ENCODE measurements at places on chromosomes 7 and 10.

GRCh38 chr10:73232887-73233286 lies 14.2 kb downstream of the DNAJC9 start:
- no peak for DNase-seq

DNA sequence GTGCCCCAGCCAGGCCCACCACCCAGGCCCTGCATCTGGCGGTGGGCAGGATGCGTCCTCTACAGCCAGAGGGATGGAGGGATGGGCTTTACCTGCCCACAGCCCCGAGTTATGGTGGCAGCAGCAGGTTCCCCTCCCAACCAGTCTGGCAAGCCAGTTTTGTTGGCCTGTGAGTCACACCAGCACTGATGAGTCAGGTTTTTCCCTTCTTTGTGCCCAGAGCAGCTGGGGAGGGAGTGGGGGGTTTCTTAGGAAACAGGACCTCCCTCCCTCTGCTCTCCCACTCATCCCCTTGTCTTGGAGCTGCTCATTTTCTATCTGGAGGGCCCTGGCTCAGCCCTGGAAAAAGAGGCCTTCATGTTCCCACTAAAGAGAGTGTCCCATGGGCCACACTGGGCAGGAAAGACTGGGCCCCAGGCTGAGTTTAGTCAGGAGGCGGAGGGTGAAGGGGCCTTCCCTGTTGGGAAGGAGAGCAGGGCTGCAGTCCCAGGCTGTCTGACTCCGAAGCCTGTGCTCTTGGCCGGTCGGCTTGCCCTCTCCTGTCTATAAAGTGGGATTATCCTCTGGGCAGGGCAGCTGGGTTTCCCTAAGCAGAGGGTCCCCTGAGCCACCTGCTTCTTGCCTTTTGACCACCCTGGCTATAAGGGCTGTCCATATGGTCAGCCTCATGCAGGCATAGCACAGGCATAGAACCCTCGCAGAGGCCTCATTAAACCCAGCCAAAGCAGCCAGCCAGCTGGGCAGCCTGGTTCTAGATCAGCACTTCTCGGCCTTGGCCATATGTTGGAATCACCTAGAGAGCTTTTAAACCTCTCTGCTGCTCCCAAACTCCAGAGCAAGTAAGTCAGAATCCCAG lies 30.2 kb upstream of the ANKRD2 start:
- peak; percentile 76 for DNase-seq

GRCh38 chr10:43314626-43315495 lies 48.0 kb upstream of the RASGEF1A start:
- no peak for DNase-seq

GRCh38 chr7:8719102-8719501 lies 285.7 kb downstream of the NXPH1 start:
- no peak for DNase-seq

GRCh38 chr10:100447663-100448062 lies 15.1 kb upstream of the WNT8B start:
- DNase-seq: no peak

GRCh38 chr7:74627661-74628411 lies 29.7 kb upstream of the GTF2I start:
- no peak for DNase-seq

GRCh38 chr7:47458057-47458456 lies 123.9 kb downstream of the TNS3 start:
- peak; percentile 27 for DNase-seq

- DNase-seq: no peak
Observed at GRCh38 chr10:42488416-42488815, 150.0 kb downstream of the ZNF33B start.

- no peak for DNase-seq
Observed at GRCh38 chr7:115043605-115044004, 121.7 kb downstream of the MDFIC start.

GRCh38 chr10:75544386-75544785 lies 113.0 kb downstream of the LRMDA start:
- no peak for DNase-seq

DNA sequence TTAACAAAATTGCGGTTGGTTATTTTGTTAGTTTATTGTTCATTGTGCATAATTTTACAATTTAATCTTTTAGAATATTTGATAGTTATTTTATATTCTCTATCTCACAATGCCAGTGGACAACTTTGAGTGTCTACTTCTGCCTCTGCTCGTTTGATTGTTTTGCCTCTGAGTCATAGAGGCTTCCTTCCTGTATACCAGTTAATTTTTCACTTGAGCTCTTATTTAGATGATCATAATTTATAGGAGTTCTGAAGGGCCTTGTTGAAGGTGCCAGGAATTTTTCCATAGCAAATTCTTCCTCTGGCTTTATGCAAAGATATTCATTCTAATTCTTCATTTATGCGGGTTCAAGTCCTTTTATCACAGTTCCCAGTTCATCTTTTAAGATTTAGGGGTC lies 5.2 kb upstream of the MALRD1 start:
- no peak for DNase-seq

- no peak for DNase-seq
Observed at GRCh38 chr10:62036186-62037081, 134.9 kb downstream of the ARID5B start.

DNA sequence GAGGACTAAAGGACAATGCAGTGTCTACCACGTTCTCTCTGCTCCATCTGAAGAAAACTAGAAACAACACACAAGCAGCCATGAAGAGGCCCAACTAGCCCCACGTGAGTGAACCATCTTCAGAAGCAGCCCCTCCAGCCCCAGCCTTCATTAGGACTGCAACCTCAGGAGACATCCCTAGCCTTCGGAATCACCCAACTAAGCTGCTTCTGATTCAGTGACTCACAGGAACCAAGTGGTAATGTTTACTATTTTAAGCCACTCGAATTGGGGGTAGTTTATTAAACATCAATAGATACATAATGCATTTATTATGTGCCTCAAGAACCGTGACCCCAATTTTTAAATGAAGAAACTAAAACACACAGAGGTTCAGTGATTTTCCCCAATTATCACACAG lies 22.6 kb downstream of the ARHGAP12 start:
- no peak for DNase-seq

- DNase-seq: no peak
Observed at GRCh38 chr10:91164520-91165065, 55.9 kb upstream of the PCGF5 start.

- DNase-seq: no peak
Observed at GRCh38 chr7:41367967-41368882, 334.7 kb downstream of the INHBA start.

GRCh38 chr10:88179831-88180230 lies 316.4 kb downstream of the PTEN start:
- DNase-seq: no peak

GRCh38 chr10:118930614-118931013 lies 98.9 kb upstream of the NANOS1 start:
- DNase-seq: no peak

Data from T1000 (cell line).